ENCODE measurements at places on chromosomes 3 and 15.

DNA sequence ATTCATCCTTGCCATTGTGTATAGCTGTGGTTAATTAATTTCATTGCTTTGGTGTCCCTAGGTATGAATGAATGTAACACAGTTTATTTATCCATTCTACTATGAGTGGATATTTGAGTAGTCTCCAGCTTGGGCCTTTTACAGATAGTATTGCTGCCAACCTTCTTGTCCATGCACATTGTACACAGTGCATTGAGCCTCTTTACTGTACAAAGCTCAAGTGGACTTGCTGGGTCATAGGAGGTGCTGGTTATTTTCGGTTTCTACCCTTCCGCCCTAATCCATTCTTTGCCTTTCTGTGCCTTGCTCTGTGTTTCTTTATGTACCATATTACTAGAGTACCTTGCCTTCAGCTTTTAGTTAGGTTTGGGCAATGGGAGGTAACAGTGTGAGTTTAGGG lies 60.7 kb downstream of the DUT start:
- DNase-seq: no peak

DNA sequence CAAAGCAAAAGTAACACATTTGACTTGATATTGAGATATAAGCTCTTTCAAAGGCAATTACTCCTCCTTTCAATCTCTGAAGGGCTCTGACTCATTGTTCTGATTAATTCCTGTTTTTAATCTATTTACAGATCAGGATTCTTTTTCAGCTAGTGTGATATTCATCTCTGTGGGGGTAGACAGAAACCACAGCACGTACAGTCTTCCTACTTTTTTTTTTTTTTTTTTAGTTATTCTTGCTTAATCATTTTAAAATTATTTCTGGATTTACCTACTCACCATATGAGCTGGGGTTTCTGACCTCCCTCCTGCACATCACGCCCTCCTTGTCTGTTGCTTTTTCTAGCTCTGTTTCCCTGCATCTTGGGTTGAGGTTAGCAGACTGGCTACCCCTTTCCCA lies 1.4 kb downstream of the CNTN3 start:
- DNase-seq: no peak

DNA sequence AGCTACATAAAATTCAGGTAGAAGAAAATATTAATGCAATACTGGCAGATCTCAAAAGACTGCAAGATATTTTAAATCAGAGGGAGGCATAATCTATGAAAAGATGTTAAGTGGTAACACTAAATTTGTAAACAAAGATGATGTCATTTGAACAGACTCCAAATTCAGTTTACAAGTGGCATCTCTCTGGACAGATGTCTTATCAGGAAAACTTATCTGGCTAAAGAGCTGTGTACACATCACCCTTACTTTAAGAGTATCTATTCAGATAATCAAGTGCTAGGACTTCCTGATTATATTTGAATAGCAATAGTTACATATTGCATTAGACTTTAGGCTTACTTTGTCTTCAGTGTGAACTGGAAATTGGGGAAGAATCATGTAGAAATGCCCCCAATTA lies 231.5 kb downstream of the WDR72 start:
- no peak for DNase-seq

DNA sequence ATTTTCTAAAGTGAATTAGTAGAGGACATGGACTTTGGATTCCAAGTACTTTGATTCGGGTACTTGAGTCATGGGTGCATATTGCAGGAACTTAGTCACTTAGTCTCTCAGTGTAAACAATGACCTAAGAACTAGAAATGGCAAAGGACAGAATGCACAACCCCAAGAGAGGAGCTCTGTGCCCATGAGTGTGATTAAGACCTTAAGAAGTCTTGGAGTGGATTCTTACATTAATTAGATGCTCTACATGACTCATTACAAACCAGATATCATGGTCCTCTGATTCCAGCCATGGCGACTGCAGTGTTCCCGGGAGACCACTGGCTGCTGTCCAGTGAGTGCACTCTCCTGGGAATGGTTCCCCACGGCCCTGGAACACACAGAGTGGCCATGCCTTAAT lies 251.5 kb downstream of the GABRG3 start:
- DNase-seq: no peak

GRCh38 chr15:72319985-72320671 lies at the start of gene CELF6:
CELF6 (minus strand) TSS chr15:72320157; CDS start chr15:72319874, 283 bp downstream.
- peak; percentile 43 for DNase-seq

GRCh38 chr15:31487811-31488436 lies 161.3 kb downstream of the KLF13 start:
- DNase-seq: no peak

- no peak for DNase-seq
Observed at GRCh38 chr15:57451555-57451954, 75.2 kb downstream of the CGNL1 start.

DNA sequence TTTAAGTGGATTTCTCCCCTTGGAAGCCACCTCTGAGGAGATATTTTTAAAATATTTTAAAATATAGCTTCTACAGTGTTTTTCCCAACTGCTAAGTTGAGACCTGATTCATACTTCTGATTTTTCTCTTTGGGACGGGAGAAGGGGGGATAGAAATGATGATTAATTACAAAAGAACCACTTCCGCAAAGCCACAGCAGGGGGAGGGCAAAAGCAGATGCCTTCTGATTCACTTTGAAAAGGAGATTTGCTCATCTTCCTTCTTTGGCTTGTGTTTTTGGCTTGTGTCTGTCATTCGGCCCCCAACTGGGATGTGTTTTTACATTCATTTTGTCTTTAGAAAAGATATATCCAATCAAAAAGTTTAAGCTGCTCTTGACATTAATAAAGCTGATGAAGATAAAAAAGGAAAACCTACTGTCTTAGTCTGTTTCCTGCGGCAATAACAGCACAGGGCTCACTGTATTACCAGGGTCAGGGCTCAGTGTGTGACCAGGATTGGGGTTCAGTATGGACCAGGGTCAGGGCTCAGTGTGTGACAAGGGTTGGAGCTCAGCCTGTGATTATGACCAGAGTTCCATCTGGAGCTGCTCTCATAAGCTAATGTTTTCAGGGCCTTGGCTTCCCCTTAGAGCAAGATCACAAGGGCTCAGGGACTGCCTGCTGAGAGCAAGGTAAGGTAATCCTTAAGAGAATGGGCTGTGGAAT lies 223.2 kb downstream of the MTHFS start:
- no peak for DNase-seq

- no peak for DNase-seq
Observed at GRCh38 chr15:45378913-45379262, 544 bp upstream of the GATM start.

- no peak for DNase-seq
Observed at GRCh38 chr15:40100947-40101905, 7.5 kb downstream of the BMF start.

- no peak for DNase-seq
Observed at GRCh38 chr3:42035816-42036482, 55.2 kb upstream of the TRAK1 start.

GRCh38 chr15:69818529-69818928 lies 279.2 kb downstream of the TLE3 start:
- DNase-seq: no peak

- no peak for DNase-seq
Observed at GRCh38 chr3:152305075-152305474, 36.3 kb downstream of the MBNL1 start.

GRCh38 chr3:35746492-35746891 lies 107.2 kb downstream of the ARPP21 start:
- no peak for DNase-seq

DNA sequence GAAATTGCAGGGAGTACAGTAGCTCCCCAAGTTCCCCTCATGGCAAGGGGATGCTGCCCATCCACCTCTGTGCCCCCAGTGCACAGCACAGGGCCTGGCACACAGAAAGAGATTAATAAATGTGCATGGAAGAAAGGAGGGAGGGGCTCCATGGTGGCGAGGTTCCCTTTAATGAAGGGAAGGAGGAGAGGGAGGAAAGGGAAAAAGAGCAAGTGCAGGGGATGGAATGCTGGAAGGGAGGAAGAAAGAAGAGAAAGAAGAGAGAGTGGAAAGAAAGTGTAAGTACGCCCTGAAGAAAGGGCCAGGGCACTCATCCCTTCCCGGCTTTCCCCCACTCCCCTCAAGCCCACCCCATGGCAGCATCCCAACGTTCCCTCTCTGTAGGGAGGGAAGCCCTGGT lies 1.5 kb upstream of the VIPR1 start:
- DNase-seq: no peak

DNA sequence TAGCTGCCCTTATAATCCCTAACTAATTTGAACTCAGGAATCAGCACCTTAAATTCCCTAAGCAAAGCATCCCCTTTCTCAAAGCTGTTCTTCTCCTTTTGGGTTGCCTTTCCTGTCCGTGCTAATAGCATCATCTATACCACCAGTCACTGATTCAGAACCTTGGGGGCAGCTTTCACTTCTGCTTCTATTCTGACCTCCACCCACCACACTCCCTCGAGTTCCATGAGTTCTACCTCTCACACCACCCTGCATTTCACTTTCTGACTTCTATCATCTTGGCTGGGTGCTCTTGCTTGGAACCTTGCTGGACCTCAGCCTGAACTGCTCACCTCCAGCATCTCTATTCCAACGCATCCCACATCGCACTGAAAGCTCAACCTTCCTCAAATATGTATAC lies 55.4 kb upstream of the KCNMB2 start:
- no peak for DNase-seq

- no peak for DNase-seq
Observed at GRCh38 chr15:69610277-69610676, 157.7 kb downstream of the RPLP1 start.

DNA sequence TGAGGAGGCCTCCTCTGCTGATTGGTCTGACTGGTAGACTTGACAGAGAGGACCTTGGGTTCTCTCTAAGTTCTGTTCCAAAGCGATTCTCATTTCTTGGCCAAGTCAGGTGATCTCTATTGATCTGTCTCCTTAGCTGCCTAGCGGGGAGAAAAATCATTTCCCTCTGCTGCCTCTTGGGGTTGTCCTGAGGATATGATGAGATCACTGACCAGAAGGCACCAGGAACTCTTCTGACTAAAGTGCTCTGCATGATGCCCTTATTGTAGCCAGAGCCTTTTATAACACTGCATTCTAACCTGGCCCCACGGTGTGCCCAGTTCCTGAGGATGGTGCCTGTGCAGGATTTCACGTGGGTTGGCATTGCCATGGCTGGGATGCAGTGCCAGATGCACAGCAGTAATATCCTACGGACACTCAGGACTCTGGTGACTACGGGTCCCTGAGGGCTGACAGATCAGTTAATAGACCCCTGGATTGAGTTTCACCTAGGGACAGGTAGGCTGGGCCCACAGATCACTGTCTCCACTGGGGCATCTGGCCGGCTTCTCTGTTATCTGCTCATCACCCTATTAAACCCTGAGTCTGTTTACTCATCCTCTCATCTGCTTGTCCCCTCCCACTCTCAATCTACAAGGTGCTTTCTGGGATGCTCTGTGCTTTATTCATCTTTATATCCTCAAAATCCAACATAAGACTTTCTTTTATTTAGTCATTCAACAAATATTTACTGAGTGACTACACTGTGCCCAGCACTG lies 3.9 kb upstream of the HEG1 start:
- DNase-seq: no peak

DNA sequence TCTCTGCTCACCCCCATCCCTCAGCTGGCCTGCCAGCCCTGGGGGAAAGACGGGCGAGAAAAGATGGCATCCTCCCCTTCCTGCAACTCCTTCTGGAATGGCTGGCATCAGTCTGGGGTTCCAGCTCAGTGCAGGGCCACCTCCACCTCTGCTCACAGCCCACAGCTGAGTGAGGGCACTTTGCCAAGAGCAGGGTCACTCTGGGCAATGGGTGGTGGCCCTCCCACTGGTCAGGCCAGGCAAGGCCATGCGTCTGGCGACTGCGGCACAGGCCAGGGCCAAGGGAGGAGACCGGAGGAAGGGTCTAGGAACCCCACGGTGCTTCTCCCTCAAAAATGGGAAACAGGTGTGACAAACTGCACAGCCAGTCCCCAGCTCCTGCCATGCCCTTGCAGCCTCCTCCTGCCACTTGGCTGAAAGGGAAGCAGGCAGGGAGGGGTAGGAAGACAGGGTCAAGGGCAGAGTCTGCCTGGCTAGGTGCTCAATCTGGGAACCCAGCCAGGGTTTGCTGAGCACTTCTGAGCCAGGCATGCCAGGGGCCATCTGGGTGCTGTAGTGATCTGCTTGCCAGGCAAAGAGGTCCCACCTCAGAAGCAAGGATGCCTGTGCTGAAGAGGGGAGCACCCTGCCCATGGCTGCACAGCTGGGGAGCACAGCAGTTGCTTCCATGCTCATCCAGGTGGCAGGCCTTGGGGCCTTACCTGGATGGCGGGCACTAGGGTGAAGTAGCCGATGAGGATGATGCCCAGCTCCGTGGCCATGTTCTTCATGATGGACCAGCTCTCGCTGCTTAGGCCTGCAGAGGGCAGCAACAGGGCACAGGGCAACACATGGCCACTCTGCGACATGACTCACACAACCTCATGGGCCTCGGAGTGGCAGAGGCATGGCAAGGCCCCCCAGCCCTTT lies 41.2 kb downstream of the PTPN23 start:
- DNase-seq: no peak

DNA sequence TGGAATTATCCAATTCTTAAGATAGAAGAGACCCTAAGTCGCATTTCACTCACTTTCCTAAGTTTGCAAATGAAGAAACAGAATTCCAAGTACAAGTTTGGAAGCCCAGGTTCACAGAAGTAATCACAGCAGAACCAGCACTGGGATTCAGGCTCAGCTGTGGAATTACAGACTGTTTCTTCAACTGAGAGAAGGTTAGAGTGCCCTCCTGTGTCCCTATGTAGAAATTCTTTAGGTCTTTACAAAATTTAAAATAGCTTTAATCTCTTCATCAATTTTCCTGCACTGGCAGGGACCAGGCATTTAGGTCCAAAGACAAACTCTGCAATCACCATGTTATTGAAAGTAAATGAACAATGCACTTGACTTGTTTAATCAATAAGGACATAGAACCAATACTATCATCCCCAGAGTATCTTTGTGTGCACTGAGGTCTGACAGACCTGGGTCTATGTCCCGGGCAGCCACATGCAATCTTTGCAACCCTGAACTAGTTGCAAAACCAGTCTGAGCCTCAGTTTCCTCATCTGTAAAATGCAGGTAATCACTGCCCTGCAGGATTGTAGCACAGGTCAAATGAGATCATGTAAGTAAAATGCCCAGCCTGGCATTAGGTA lies 96.3 kb upstream of the ZBED2 start:
- DNase-seq: no peak

DNA sequence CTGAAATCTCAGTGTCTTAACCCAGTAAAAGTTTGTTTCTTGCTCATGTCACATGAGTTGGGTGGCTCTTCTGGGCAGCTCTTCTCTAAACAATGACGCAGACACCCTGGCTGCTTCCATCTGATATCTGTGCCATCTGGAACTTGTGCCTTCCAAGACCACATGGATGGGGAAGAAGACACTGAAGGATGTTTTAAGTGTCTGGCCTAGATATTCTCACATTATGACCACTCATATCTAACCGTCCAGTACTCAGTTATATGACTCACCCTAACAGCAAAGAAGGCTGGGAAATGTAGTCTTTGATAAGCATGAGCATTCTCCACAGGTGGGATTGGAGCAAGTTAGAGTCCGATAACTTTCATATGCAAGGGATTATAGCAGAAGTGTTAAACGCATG lies 66.4 kb downstream of the RYR3 start:
- DNase-seq: no peak

All from stimulated activated CD4-positive, alpha-beta T cell treated with anti-CD3 and anti-CD28 coated beads, TNF-alpha, amount 100 ng/mL, for 1 hour (primary cell).